Activated CD8-positive, alpha-beta T cell treated with anti-CD3 and anti-CD28 coated beads for 36 hours (primary cell): ENCODE measurements at places on chromosomes 4 and X. TPM values are rescaled to one million over a fixed set of nuclear protein-coding genes. Genes with fewer than 3 reads are reported as not detected.

Gene CFAP99
- not detected for total RNA-seq

Gene CAPN6
- not detected for total RNA-seq

Gene TXLNG
- 18.8 TPM for total RNA-seq

Gene CCDC160
- total RNA-seq: not detected

Gene HDX
- total RNA-seq: 1.2 TPM

Gene UGT2B7
- total RNA-seq: not detected

Gene PAGE2
- total RNA-seq: not detected

Gene SGMS2
- 0.14 TPM for total RNA-seq

Gene GPRASP2
- total RNA-seq: 0.77 TPM

Gene AADAT
- not detected for total RNA-seq

Gene CTSO
- total RNA-seq: 3.7 TPM

Gene RAB33A
- total RNA-seq: 28.2 TPM

Gene NHSL2
- 0.88 TPM for total RNA-seq

Gene MAP3K15
- 1.8 TPM for total RNA-seq

Gene FIP1L1
- total RNA-seq: 67.6 TPM

Gene F11
- total RNA-seq: not detected

- no peaks in the 10 kb centered on the region for H3K27me3 ChIP-seq
- DNase-seq: peak; percentile 22
- no peaks in the 10 kb centered on the region for H3K4me1 ChIP-seq
- no peak overlapping the region for H3K4me3 ChIP-seq
- no peaks in the 10 kb centered on the region for H3K36me3 ChIP-seq
Observed at GRCh38 chr4:57442831-57443291, 332.7 kb upstream of the IGFBP7 start.

DNA sequence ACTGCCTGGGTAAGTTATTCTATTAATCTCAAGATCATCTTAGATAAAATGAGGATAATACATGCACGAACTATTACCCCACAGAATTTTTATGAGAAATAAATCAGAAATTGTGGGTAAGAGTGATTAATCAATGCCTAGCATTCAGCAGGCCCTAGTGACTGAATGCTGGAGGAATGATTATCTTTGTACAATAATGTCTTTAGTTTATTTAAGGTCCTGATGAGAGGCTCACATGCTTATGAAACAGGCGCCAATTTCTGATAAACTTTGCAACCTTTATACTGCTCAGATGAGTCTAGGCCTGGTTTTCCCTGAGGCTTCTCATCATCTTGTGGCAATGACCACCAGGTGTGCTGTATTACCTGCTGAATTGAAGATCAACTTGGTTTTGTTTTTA, 27.8 kb upstream of the BMP2K start:
- peaks cover 4% of the 10 kb centered on the region for H3K4me1 ChIP-seq
- peaks cover 2% of the 10 kb centered on the region for H3K27me3 ChIP-seq
- H3K27ac ChIP-seq: no peak overlapping the region
- DNase-seq: no peak
- no peaks in the 10 kb centered on the region for H3K36me3 ChIP-seq

DNA sequence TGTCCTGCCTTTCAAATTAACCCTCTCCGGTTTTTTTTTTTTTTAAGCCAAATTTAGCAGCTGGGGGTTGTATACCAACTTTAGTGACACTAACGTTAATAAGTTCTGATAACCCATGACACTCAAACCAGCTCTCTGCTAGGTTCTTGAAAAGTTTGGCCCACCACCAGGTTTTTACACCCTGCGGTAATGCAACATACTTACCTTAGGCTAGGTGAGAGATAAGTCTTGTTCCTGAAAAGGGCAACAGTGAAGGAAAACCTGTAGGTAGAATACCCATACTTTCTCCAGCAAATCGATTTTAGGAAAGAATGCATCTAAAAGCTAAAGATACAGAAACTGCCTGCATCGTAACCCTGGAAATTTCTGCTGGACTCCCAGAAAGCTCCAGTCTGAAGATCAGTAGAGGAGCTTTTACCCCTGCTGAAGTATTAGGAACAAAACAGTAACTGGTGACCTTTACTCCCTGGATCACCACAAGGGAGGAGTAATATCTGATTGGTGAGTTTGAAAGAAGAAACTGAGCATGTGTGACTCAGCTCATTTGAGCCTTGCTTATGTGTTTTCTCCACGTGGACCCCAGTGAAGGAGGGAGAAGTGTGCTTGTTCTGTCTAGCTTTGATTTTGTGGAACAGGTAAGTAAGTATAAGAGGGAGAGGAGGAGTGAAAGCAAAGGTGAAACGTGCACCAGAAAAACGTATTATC, 34.4 kb upstream of the COX18 start:
- peaks cover 22% of the 10 kb centered on the region for H3K4me1 ChIP-seq
- peaks cover 32% of the 10 kb centered on the region for H3K36me3 ChIP-seq
- no peaks in the 10 kb centered on the region for H3K27me3 ChIP-seq
- H3K4me3 ChIP-seq: peak overlapping the region; percentile 19
- no peak for DNase-seq
- H3K27ac ChIP-seq: peak overlapping the region; percentile 79

DNA sequence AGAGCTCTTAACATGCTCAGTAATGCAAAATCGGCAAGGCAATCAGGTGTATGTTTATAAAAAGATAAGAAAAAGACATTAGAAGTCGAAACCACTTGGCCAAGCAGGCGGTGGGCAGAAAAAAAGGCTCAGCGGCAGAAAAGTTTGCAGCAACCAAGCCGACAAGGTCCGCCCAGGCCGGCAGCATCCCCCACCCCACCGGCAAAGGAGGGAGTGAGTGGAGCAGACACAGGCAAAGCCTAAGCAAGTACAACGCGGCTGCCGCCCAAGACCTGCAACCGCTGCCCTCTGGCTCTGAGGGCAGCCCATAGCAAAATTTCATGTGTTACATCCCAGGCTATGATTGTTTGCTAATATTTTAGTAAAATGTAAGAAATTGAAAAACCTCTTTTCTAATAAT, 125.4 kb upstream of the ZCCHC13 start:
- no peaks in the 10 kb centered on the region for H3K4me1 ChIP-seq
- H3K27ac ChIP-seq: no peak overlapping the region
- H3K36me3 ChIP-seq: peaks cover 4% of the 10 kb centered on the region
- H3K27me3 ChIP-seq: no peaks in the 10 kb centered on the region

GRCh38 chrX:37894725-37895124, 47.4 kb upstream of the DYNLT3 start:
- DNase-seq: no peak
- H3K36me3 ChIP-seq: no peaks in the 10 kb centered on the region
- H3K4me1 ChIP-seq: no peaks in the 10 kb centered on the region
- no peaks in the 10 kb centered on the region for H3K27me3 ChIP-seq
- H3K27ac ChIP-seq: no peak overlapping the region

- no peak overlapping the region for H3K4me3 ChIP-seq
- H3K36me3 ChIP-seq: no peaks in the 10 kb centered on the region
- H3K27ac ChIP-seq: no peak overlapping the region
- no peaks in the 10 kb centered on the region for H3K4me1 ChIP-seq
Observed at GRCh38 chrX:94524867-94525266, 850.9 kb downstream of the FAM133A start.

GRCh38 chr4:36310793-36311192, 29.4 kb downstream of the DTHD1 start:
- H3K4me3 ChIP-seq: no peak overlapping the region
- H3K27ac ChIP-seq: peak overlapping the region; percentile 60
- peaks cover 19% of the 10 kb centered on the region for H3K4me1 ChIP-seq
- H3K27me3 ChIP-seq: no peaks in the 10 kb centered on the region

DNA sequence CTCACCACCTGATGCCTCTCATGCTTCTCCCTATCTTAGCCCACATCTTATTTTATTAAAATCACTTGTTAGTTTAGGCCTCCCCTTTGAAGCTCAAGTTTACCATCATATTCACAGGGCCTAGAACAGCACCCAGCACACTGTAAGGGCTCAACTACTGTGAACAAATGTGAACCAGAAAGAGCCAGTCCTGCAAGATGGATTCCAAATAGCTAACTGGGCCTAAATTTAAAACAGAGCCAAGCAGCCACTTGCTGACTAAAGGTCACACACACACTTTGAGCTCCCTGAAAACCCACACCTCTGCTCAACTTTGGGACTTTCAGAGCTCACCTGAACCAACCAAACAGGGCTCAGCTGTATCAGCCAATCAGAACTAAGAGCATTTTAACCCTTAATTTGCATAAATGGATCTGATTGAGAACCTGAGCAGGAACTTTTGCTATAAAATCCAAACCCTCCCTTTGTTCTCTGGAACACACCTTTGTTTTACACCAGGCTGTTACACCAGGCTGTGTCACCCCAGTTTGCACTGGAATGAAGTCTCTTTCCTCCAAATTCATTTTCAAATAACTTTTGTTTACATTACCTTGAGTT, 62.1 kb upstream of the EXOC1L start:
- H3K4me3 ChIP-seq: no peak overlapping the region
- no peaks in the 10 kb centered on the region for H3K27me3 ChIP-seq
- no peak overlapping the region for H3K27ac ChIP-seq
- DNase-seq: no peak
- H3K4me1 ChIP-seq: no peaks in the 10 kb centered on the region

DNA sequence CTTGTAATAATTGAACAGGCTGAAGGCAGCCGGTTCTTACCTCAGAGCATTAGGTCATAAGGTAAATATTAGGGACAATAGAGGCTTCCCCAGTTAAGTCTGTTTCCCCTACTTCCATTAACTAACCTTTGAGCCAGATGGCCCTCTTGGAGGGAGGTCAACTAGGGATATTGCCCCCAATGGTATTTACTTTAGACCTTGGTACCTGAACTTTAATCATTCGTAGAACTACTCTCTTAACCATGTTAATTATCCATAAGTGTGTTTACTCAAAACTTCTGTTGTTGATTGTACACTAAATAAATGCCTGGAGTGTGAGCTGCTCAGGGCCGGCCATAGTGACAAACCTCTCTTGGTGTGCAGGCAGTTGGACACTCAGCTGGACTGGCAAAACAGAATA, 1843.5 kb upstream of the AGA start:
- no peak overlapping the region for H3K27ac ChIP-seq
- no peaks in the 10 kb centered on the region for H3K36me3 ChIP-seq
- no peaks in the 10 kb centered on the region for H3K27me3 ChIP-seq
- H3K4me1 ChIP-seq: no peaks in the 10 kb centered on the region

GRCh38 chr4:163157157-163157556, 9.5 kb downstream of the NAF1 start:
- H3K4me1 ChIP-seq: peaks cover 52% of the 10 kb centered on the region
- no peaks in the 10 kb centered on the region for H3K27me3 ChIP-seq
- peaks cover 63% of the 10 kb centered on the region for H3K36me3 ChIP-seq
- no peak for DNase-seq

DNA sequence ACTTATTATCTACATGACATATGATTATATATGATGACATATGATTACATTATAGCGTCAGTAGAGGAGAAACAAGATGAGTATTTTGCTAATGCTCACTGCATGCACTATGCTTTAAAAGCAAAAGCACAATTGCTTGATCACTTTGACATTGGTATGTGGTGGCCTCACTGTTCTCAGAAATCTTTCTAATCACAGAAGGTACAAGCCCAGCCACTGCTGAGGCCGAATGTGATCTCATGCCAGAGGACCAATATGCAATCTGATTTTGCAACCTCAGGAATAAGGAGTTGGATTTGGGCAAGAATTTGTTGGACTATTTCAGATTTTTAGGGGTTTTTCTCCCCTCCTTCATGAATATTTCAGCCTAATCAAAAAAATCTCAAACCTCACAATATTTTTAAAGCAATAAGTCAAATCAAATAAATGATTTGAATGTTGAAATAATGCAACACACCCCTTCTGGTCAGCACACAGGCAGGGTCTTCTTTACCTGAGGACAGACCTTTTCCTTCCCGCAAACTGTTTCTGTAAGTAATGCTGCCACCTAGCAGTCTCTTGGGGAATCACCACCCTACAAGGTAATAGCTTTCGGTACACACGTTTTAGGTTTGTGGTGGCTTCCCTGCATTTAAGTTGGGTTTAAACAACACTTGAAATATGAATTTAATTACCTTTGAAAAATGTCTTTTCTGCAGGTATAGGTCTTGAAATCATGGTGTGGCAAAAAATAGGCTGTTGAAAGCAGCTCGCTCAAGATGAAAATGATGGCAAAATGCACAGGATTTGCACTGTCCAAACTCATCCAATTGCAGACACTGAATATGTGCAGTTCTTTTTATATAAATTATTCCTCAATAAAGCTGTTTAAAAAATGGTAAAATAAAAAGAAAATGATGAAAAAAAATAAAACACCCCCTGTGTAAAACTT, 4.8 kb upstream of the CXCL13 start:
- no peak overlapping the region for H3K4me3 ChIP-seq
- peaks cover 28% of the 10 kb centered on the region for H3K27me3 ChIP-seq
- peaks cover 4% of the 10 kb centered on the region for H3K4me1 ChIP-seq
- DNase-seq: peak; percentile 60
- no peaks in the 10 kb centered on the region for H3K36me3 ChIP-seq
- H3K27ac ChIP-seq: no peak overlapping the region

DNA sequence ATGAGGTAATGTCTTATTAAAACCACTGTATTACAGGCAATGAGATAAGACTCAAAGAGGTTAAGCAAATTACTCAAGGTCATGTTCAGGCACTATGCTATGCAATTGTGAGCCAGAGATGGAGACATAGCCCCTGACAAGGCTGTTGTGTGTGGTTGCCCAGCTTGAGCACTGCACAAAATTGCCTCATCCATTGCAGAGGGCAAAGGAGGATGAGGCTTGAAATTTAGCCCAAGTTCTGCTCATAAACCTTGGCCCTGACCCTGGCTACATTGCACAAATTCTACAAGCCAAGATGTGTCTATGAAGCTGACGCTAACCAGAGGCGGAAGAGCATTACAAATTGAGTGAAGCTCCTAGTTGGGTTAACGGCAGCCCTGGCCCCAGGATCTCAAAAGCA, 65.6 kb upstream of the PGM2 start:
- H3K4me1 ChIP-seq: peaks cover 20% of the 10 kb centered on the region
- H3K4me3 ChIP-seq: no peak overlapping the region
- DNase-seq: no peak
- no peaks in the 10 kb centered on the region for H3K27me3 ChIP-seq

DNA sequence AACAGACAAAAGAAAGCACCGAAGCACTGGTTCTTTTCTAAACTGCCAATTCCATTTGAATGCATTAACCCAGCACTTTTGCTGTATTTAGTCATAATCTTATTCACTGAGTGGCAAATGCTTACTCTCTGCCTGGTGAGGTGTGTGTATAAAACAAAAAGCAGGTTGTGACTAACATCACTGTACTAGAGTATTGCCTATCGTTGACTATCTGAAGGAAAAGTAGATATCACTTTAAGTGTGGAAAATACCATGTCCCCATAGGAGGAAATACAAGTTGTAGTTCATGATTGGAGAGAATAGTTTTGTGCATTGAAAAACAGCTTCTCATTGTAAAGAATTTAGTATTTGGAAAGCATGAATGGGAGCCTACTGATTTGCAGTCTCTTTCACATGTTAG, 2.7 kb downstream of the PDLIM5 start:
- H3K4me3 ChIP-seq: no peak overlapping the region
- H3K27ac ChIP-seq: no peak overlapping the region
- H3K36me3 ChIP-seq: peaks cover 9% of the 10 kb centered on the region
- H3K4me1 ChIP-seq: peaks cover 28% of the 10 kb centered on the region
- no peak for DNase-seq
- peaks cover 1% of the 10 kb centered on the region for H3K27me3 ChIP-seq

- H3K4me3 ChIP-seq: no peak overlapping the region
- H3K27me3 ChIP-seq: no peaks in the 10 kb centered on the region
- DNase-seq: no peak
- H3K36me3 ChIP-seq: no peaks in the 10 kb centered on the region
- no peak overlapping the region for H3K27ac ChIP-seq
Observed at GRCh38 chrX:29813174-29813573, 402.2 kb upstream of the MAGEB2 start.

GRCh38 chr4:1234309-1234695, 14.6 kb downstream of the CTBP1 start:
- no peak for DNase-seq
- no peak overlapping the region for H3K4me3 ChIP-seq
- peaks cover 20% of the 10 kb centered on the region for H3K36me3 ChIP-seq
